ENCODE measurements at places on chromosomes 3 and 15. TPM values are rescaled to one million over a fixed set of nuclear protein-coding genes. Genes with fewer than 3 reads are reported as not detected.

GOLGA8T gene
- total RNA-seq: 1.7 TPM

GRCh38 chr3:83096-83495, 113.5 kb upstream of the CHL1 start:
- DNase-seq: no peak

- no peak for DNase-seq
These were observed 43.5 kb downstream of the ATP13A5 start for GRCh38 chr3:193335031-193335430.

GRCh38 chr3:195076981-195077610, 193.9 kb downstream of the XXYLT1 start:
- no peak for DNase-seq

DNA sequence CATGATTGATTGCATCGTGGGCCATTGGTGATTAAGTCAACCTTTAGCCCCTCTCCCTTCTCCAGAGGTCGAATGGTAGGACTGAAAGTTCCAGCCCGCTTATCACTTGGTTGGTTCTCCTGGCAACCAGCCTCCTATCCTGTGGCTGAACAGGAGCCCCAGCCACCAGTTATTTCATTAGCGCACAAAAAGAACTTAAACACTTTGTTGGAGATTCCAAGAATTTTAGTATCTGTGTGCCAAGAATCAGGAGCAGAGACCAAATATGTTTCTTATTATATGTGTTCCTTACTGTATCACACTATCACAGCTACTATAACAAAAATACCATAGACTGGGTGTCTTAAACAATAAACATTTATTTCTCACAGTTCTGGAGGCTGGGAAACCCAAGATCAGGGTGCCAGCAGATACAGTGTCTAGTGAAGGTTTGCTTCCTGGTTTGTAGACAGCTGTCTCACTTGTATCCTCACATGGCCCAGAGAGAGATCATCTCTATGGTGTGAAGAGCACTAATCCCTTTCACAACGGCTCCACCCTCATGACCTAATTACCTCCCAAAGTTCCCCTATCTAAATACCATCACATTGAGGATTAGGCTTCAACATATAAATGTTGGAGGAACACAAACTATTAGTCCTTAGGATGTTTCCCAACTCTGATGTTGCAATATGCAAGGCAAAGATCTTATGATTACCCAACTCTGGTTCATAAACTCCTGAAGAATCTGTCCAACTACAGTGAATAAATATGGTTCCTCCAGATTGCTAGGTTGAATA, 30.5 kb upstream of the APH1B start:
- DNase-seq: no peak

DNA sequence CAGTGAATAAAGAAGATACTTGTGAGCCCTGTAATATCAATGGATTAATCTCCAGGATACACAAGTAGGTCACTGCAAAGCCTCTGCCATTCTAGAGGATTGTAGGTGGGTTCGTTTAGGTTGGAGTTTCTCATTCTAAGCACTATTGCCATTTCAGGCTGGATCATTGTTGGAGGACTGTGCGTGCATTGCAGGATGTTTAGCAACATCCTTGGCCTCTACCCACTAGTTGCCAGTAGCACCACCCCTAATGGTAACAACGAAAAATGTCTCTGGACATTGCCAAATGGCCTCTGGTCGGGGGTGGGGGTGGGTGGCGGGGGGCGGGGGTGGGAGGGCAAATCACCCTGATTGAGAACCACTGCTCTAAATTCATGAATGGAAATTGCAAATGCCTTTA, 4.9 kb upstream of the IFT57 start:
- no peak for DNase-seq

GRCh38 chr15:89472785-89473256, 23.6 kb downstream of the RHCG start:
- DNase-seq: peak; percentile 76

Data from dorsolateral prefrontal cortex (tissue), 122 donors.